Heart left ventricle (tissue), 16 donors: ENCODE measurements at places on chromosomes 12 and 14. TPM values are rescaled to one million over a fixed set of nuclear protein-coding genes. Genes with fewer than 3 reads are reported as not detected.

DNA sequence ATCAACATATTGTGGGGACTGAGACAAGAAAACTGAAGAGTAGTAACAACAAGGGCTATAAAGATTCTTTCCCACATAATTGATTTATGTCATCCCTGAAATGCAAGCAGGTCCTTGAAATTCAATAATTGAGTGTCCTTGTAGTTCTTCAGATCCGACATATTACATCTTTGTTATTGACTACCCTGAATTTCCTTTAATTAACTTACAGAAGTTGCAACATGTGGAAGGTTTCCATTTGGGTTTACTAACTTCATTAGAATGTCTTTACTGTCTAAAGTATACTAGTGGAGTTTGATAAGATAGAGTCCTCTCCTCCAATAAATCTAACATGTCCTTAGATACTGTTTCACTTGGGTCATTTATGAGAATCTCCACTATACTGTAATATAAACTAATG, 951.8 kb downstream of the SLC6A15 start:
- H3K27ac ChIP-seq: no peak overlapping the region
- no peak for DNase-seq
- H3K4me1 ChIP-seq: no peaks in the 10 kb centered on the region
- H3K36me3 ChIP-seq: no peaks in the 10 kb centered on the region
- H3K27me3 ChIP-seq: no peaks in the 10 kb centered on the region

- H3K27me3 ChIP-seq: peaks cover 3% of the 10 kb centered on the region
- no peaks in the 10 kb centered on the region for H3K36me3 ChIP-seq
- H3K27ac ChIP-seq: no peak overlapping the region
Measured at GRCh38 chr14:96626121-96626768, 124.1 kb downstream of the PAPOLA start.

- H3K4me1 ChIP-seq: no peaks in the 10 kb centered on the region
- peaks cover 91% of the 10 kb centered on the region for H3K36me3 ChIP-seq
- no peaks in the 10 kb centered on the region for H3K27me3 ChIP-seq
- no peak overlapping the region for H3K27ac ChIP-seq
Measured at GRCh38 chr12:132014092-132014914, 64.6 kb downstream of the EP400 start.

- H3K4me1 ChIP-seq: peaks cover 11% of the 10 kb centered on the region
- H3K27ac ChIP-seq: no peak overlapping the region
- DNase-seq: no peak
Measured at GRCh38 chr12:6193853-6194815, 6.1 kb upstream of the CD9 start.

DNA sequence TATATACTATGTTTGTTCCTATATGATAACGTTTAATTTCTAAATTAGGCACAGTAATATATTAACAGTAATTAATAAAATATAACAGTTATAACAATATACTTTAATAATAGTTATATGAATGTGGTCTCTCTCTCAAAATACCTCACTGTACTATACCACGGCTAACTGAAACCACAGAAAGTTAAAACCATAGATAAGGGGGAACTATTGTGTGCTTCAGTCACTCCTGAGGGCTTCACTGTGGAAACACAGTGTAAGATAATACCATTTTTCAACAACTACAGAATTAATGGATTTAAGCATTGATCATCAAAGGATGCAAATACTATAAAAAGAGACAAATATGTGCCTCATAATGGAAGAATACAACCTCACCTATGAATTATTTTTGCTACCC, 266.4 kb upstream of the RGS6 start:
- H3K36me3 ChIP-seq: no peaks in the 10 kb centered on the region
- H3K27me3 ChIP-seq: no peaks in the 10 kb centered on the region
- H3K27ac ChIP-seq: no peak overlapping the region
- no peak overlapping the region for H3K4me3 ChIP-seq

GRCh38 chr12:70068743-70069142, 174.5 kb upstream of the CNOT2 start:
- no peak overlapping the region for H3K4me3 ChIP-seq
- DNase-seq: no peak
- no peaks in the 10 kb centered on the region for H3K27me3 ChIP-seq

- no peaks in the 10 kb centered on the region for H3K36me3 ChIP-seq
- H3K27ac ChIP-seq: peak within 1 kb of the TSS; percentile 93
- peak; percentile 77 for DNase-seq
- peaks cover 25% of the 10 kb centered on the region for H3K4me1 ChIP-seq
Measured at GRCh38 chr14:92513204-92513965, at the start of gene RIN3. Gene RIN3 (plus strand): TSS chr14:92513781. CDS start chr14:92513933, 152 bp downstream.

DNA sequence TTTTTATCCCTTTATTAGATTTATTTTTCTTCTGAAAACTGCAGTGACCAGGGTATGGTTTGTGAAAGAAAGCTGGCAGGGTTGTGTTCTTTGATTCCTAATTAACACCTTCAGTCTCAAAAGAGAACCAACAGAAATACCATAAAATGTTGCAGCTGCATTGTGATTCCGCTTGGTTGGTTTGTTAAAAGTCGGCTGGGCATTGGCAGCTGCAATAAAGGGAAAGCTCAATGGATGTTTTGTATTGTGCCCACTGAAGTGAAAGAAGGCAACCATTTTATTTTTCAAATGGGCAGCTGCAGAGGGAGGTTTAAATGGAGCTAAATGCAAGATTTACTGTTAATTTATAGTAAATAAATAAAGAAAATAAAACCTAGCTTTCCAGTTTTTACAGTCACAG, 16.7 kb downstream of the LGR5 start:
- H3K4me1 ChIP-seq: no peaks in the 10 kb centered on the region
- no peaks in the 10 kb centered on the region for H3K36me3 ChIP-seq
- DNase-seq: no peak
- H3K27ac ChIP-seq: no peak overlapping the region
- no peak overlapping the region for H3K4me3 ChIP-seq

DNA sequence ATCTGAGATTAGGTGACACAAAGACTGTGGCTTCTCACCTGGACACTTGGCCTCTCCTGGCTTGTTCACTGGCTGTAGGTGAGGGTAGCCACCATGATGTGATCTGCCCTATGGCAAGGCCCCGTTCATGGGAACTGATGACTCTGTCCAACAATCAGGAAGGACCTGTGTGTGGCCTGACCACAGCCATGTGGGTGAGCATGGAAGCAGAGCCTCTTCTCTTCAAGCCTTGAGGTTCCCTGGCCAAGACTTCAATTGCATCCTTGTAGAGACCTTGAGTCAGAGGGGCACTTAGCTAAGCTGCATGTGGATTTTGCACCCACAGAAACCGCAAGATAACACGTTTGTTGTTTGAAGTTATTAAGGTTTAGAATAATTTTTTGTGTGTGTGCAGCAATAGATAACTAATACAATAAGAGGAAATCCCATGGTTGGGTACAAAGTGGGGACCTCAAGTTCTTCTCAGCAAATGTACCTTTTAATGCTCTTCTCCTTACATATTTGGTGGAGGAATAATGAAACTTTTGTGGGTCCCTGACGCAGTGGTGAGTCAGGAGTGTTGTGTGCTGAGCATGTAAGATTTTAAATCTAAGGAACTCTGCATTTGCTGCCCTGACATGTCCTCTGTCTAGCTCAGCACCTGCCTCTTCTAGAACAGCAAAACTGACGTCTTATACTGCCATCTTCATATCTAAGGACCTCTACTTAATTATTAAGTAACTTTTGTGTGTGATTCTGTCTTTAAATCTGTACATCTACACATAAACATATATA, 27.5 kb upstream of the PLEKHG7 start:
- no peaks in the 10 kb centered on the region for H3K36me3 ChIP-seq
- H3K27ac ChIP-seq: no peak overlapping the region
- no peaks in the 10 kb centered on the region for H3K27me3 ChIP-seq
- H3K4me3 ChIP-seq: no peak overlapping the region
- no peaks in the 10 kb centered on the region for H3K4me1 ChIP-seq

DNA sequence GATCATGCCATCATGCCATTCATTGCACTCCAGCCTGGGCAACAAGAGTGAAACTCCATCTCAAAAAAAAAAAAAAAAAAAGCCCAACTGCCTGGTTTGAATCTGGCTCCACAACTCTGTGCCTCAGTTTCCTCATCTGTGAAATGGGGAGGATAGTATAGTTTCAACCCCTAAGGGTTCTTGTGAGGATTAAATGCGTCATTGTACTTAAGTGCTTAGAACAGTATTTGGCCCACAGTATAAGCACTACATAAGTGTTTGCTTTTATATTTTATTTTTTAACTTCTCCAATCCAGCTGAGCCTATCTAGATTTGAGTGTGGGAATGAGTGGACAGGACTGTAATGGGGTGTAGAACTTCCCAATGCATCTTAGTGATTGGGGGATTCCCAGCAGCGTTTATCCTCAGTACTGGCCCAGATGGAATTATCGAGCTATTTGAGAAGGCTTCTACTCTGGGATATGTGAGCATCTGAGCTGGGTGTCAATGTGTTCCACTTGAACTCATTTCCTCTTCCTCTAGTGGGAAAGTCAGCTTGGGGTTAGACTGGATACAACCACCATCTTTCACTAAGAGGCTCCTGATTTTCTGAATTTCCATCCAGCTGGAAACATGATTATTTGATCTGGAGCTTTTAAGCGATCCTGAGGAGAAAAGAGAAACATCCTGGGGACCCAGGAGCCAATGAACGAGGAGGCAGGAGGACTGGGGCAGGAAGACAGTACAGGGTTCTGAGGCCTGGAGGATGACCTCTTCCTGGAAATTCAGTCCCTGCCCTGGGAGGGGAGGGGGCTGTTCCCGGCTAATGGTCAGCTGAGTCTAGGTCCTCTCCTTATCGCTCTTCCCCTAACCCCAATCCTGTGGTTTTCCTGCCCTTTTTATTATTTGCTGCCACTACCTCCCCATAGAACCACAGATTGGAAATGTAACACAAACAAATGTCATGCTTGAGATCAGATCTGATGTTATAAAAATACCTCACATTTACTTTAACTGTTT, 9.3 kb upstream of the ESPL1 start:
- no peaks in the 10 kb centered on the region for H3K27me3 ChIP-seq
- H3K4me3 ChIP-seq: no peak overlapping the region
- no peak overlapping the region for H3K27ac ChIP-seq

- no peaks in the 10 kb centered on the region for H3K27me3 ChIP-seq
- no peaks in the 10 kb centered on the region for H3K4me1 ChIP-seq
- no peak overlapping the region for H3K4me3 ChIP-seq
- no peak for DNase-seq
- no peaks in the 10 kb centered on the region for H3K36me3 ChIP-seq
- H3K27ac ChIP-seq: no peak overlapping the region
Measured at GRCh38 chr12:106744600-106744999, 29.9 kb upstream of the RIC8B start.

GRCh38 chr14:78074561-78074960, 95.6 kb upstream of the NRXN3 start:
- no peak for DNase-seq
- no peaks in the 10 kb centered on the region for H3K27me3 ChIP-seq
- no peak overlapping the region for H3K27ac ChIP-seq
- H3K4me3 ChIP-seq: no peak overlapping the region
- H3K36me3 ChIP-seq: no peaks in the 10 kb centered on the region

DNA sequence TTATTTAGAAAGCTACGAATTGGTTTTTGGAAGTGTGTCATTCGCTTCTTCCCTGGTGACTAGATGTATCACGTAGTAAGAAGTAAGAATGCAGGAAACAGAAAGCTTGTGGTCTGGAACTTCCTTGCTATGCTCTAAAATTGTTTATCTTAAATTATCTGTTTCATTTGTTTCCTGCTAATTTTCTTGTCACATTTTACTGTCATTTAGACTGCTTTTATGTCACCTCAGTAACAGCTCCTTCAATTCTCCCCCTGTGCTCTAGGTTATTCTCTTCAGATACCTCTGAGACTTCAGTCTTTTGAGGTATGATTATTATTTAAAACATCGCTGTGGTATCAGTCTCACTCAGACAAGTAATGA, 699 bp upstream of the CD69 start:
- H3K36me3 ChIP-seq: no peaks in the 10 kb centered on the region
- no peak for DNase-seq
- H3K27ac ChIP-seq: peak overlapping the region; percentile 90
- H3K4me1 ChIP-seq: no peaks in the 10 kb centered on the region
- H3K4me3 ChIP-seq: no peak overlapping the region

GRCh38 chr12:102992297-102992696, 34.8 kb downstream of the ASCL1 start:
- no peak overlapping the region for H3K27ac ChIP-seq
- no peaks in the 10 kb centered on the region for H3K4me1 ChIP-seq
- DNase-seq: no peak
- no peaks in the 10 kb centered on the region for H3K36me3 ChIP-seq

GRCh38 chr12:73383584-73384222, 1111.5 kb downstream of the TRHDE start:
- no peak for DNase-seq
- H3K27ac ChIP-seq: no peak overlapping the region
- no peaks in the 10 kb centered on the region for H3K27me3 ChIP-seq
- no peak overlapping the region for H3K4me3 ChIP-seq
- H3K4me1 ChIP-seq: no peaks in the 10 kb centered on the region

- H3K4me3 ChIP-seq: peak overlapping the region; percentile 82
- DNase-seq: peak; percentile 27
- peak overlapping the region; percentile 82 for H3K27ac ChIP-seq
- H3K4me1 ChIP-seq: no peaks in the 10 kb centered on the region
- peaks cover 8% of the 10 kb centered on the region for H3K27me3 ChIP-seq
- no peaks in the 10 kb centered on the region for H3K36me3 ChIP-seq
Measured at GRCh38 chr12:47078733-47079467, 521 bp upstream of the PCED1B start.

DNA sequence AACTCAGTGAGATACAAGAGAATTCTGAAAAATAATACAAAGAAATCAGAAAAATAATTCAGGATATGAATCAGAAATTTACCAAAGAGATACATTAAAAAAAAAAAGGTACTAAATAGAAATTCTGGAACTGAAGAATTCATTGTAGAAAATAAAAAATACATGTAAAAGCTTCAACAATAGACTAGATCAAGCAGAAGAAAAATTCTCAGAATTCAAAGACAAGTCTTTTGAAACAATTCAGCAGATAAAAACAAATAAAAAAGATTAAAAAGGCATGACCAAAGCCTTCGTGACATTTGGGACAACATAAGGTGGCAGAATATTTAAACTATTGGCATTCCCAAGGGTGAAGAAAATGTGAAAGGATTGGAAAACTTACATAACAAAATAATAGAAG, 133.1 kb upstream of the CNOT2 start:
- H3K4me1 ChIP-seq: no peaks in the 10 kb centered on the region
- no peak overlapping the region for H3K27ac ChIP-seq
- H3K4me3 ChIP-seq: no peak overlapping the region
- H3K36me3 ChIP-seq: no peaks in the 10 kb centered on the region
- no peak for DNase-seq
- no peaks in the 10 kb centered on the region for H3K27me3 ChIP-seq

CKB gene
- 462 TPM for total RNA-seq

PITPNM2 gene
- total RNA-seq: 19.6 TPM

COQ10A gene
- total RNA-seq: 250 TPM

SCFD1 gene
- 46.6 TPM for total RNA-seq

TMEM179 gene
- total RNA-seq: 0.27 TPM

CALM1 gene
- 440 TPM for total RNA-seq

ASCL1 gene
- not detected for total RNA-seq

CYP46A1 gene
- 8.0 TPM for total RNA-seq

SPSB2 gene
- 3.0 TPM for total RNA-seq

PUS7L gene
- total RNA-seq: 3.9 TPM

DENND5B gene
- 58.9 TPM for total RNA-seq
